ENCODE measurements at places on chromosomes 1 and 21.

- no peak for DNase-seq
Observed at GRCh38 chr21:37435120-37435519, 68.5 kb downstream of the DYRK1A start.

GRCh38 chr1:11432526-11432925 is 46.4 kb upstream of the DISP3 start:
- no peak for DNase-seq

DNA sequence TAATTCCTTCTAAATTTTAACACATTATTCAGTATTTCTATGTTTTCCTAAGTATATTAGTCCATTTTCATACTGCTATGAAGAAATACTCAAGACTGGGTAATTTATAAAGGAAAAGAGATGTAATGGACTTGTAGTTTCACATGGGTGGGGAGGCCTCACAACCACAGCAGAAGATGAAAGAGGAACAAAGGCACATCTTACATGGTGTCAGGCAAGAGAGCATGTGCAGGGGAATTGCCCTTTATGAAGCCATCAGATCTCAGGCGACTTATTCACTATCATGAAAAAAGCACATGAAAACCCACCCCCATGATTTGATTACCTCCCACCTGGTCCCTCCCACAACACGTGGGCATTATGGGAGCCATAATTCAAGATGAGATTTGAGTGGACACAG is 15.6 kb downstream of the GBP5 start:
- DNase-seq: no peak

DNA sequence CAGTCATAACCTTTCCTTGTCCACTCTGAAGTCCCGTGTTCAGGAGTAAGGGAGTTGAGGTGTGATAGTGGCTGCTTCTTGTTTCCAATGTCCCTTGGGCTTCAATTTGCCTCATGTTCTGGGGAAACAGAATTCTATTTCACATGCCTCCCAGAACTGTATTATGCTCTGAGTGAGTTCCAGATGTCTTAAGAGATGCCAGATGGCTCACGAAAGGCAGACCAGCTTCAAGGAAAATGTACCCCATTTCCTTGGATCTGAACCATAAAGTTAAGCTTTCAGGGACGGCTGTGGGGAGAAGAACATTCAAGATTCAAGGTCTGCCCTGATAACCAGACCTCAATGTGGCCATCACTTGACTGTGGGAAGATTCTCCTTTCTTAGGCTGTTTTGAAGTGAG is 42.4 kb downstream of the C1orf87 start:
- DNase-seq: no peak

GRCh38 chr1:193609592-193609991 is 423.2 kb upstream of the B3GALT2 start:
- DNase-seq: no peak

GRCh38 chr21:45302082-45303061 is 14.7 kb upstream of the POFUT2 start:
- no peak for DNase-seq

DNA sequence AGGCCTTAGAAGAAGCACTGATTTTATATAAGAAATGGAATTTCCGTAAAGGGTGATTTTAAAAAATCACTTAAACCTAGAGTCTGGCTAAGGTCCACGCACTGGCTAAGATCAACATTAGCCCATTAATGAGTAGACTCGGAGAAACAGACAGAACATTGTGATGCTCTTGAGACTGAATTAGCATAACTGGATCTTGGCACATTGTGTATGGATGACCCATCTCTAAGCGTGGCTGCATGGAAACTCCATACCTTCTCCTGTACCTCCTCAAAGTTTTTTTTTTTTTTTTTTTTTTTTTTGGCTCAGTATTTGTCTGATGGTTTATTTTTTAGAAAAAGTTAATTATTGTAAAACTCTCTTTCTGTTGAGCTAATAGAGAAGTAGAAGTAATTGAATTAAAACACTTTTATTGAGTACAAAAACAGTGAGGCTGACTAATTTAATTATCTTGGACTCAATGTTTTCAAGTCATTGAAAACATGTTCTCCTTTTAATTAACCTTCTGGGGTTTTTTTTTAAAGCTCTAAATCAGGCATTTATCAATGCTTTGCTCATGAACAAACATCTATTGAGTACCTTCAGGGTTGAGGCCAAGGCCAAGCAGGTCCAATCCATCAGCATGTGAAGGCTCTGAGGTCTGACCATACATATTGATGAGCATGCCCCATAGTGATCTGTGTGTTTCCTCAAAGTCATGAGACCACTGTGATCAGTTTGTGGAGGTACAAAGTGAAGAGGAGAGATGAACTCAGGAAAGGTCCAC is 74.0 kb downstream of the TLR5 start:
- DNase-seq: no peak

GRCh38 chr1:111515291-111516004 is 12.0 kb upstream of the ADORA3 start:
- no peak for DNase-seq

DNA sequence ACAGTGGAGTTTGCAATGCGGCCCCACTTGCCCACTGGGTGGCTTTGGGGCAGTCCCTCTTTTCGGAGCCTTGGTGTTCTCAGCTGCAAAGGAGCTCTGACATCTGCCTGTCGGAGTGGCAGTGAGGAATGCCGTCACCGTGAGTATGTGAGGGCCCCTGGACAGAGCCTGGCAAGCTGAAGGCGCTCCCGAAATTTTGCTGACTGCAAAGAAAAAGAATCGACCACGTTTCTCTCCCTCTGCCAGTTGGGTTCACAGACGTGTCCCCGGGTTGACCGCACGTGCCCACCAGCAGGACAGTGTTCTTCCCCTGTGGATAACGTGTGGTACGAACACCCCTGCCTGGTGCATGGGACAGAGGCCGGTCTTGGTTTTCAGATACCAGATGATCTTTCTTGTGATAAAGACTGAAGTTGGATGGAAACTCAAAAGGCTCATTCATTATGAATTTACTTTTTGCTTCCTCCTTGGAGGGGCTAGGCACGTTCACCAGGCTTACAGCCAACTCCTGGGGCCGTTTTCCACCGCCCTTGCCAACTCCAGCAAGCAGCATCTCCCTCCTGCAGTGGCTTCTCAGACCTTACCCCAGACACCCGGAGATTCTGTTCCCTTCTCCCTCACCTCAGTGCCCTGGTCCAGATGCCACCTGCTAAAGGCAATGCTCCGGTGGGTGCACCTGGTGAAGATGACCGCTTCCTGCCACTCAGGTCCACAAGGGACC is 29.7 kb downstream of the ECE1 start:
- no peak for DNase-seq

DNA sequence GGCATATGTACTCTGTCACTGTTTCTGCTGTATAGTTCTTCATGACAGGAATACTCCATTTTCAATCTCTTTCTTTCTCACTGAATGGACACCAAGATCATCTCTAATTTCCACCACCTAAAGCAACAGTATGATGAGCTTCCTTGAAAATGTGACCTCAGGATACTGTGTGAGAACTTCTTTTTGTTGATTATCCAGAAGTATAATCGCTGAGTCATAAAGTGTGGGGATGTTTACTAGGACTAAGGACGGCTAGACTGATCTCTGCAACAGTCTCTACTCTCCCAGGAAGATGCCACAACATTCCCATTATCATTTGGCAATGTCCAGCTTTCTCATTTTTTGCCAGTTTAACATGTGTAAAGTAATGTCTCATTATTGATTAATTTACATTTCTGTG is 70.3 kb downstream of the TNFSF18 start:
- DNase-seq: peak; percentile 80

GRCh38 chr1:7390604-7391000 is 380.5 kb upstream of the VAMP3 start:
- DNase-seq: no peak

DNA sequence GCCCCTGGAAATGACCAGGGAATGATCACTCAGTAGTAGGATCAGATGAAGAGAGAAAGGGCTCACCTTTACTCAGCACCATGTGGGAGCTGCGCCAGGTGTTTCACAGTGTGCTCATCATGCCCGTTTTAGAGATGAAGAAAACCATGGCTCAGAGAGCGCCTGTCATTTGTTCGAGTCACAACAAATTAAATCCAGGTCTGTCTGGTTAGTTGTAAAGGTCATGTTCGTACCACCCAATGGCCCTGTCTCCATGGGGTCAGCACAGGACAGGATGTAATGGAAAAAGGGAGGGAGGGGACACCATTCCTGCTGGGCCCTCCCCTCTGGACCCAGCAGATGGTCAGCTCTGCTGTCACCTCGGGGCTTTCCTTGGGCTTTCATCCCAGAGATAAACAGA is 15.2 kb downstream of the KIRREL1 start:
- DNase-seq: no peak

- peak; percentile 91 for DNase-seq
Observed at GRCh38 chr1:155167166-155168104, 5.7 kb downstream of the KRTCAP2 start.

GRCh38 chr1:116324411-116324810 is 48.6 kb upstream of the ATP1A1 start:
- no peak for DNase-seq

DNA sequence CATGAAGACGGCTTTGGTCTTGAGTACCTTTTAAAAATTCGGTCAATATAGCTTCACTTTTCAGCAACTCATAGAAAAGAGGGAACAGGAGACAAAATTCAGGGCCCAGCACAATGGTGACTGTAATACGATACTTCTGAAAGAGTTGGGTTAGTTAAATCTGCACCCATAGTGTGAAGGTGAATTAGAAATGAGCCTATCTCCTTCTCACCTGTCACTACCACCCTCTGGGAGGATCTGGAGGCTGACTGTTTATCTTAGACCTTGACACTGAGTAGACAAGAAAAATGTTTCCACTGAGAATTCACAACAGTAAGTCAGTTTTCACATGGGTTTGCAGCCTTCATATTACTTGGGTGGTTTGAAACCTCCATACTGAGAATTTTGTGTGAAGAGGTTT is 57.9 kb upstream of the HMGB4 start:
- DNase-seq: no peak

- DNase-seq: peak; percentile 1
Observed at GRCh38 chr21:25283720-25284119, 323.6 kb downstream of the MRPL39 start.

- peak; percentile 62 for DNase-seq
Observed at GRCh38 chr1:226870401-226871279, at the start of gene PSEN2. PSEN2 (plus strand) TSS chr1:226870616; CDS start chr1:226881908, 11,292 bp downstream.

- no peak for DNase-seq
Observed at GRCh38 chr1:212976586-212976985, 26.2 kb downstream of the VASH2 start.

DNA sequence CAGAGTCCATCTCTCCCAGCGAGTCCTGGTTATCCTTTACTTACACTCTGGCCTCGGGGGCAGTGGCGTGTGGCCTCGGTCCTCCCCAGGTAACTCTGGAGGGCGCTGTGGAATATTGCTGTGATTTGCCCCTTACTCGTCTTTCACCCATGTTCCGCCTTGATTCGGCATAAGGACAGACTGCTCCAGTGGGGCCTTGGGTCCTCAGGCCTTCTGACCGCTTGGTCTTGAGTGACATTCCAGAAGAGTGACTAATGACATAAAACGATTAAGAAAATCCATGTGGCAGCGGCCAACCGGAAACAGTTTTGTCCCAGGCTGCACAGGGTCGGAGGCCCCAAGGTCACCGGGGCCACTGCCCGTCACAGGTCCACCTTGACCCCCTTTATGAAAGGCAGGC is 11.0 kb downstream of the ICMT start:
- no peak for DNase-seq

DNA sequence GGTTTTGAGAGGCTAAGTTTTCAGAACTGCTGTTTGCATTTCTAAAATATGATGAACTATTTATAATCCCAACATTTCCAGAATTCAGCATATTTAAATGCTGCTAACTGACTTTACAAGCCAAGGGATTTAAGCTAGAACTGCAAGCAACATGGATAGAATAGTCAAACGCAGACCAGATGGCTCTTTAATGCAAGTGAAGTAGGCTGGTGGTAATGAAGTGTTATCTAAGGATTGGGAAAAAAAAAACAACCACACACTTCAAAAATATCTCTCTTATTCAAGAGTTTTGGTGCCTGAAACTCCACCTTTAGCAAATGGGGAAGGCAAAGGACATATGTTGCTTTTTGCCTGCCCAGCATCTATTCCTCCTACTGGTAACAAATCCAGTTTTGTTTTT is 20.9 kb upstream of the SSX2IP start:
- no peak for DNase-seq

GRCh38 chr1:224513383-224513782 is 78.8 kb upstream of the WDR26 start:
- no peak for DNase-seq

DNA sequence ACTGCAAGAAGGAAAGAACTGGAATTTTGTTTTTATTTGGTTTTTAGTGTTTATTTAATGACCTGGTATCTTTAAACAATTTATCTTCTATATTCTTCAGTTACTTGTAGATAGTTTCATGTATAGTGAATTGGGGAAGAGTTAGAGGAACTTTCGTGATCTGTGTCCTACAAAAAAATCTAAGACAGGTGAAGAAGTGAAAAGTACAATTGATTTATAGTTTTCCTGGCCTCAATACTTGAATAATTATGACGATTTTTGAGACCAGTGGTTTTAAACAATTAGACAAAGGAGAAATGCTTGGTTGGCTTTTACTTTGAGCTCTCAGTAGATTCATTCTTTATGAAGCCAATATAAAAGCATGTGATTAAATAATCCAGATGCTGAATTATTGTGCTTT is 7.5 kb downstream of the MIER1 start:
- DNase-seq: no peak

- DNase-seq: no peak
Observed at GRCh38 chr1:214473387-214473786, 78.0 kb downstream of the PTPN14 start.

DNA sequence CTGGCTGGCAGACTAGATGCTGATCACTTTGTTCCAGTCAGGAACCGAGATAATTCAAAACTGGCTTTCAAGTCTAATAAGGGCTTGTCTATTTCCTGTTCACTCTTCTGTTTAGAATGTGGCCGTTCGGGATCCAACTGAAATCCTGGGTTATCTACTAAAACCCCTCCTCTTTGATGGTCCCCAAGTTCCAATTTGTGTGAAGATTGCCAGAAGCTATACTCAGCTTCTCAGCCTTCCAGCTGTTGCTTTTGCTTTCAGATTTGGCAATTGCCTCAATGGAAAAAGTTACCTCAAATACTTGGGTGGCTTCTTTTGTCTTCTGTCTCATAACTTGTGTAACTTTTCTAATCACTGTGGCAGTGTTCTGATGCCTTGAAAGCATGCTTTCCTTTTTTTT is 43.7 kb downstream of the BTBD8 start:
- DNase-seq: no peak

GRCh38 chr1:56331892-56332567 is 247.3 kb downstream of the PLPP3 start:
- peak; percentile 21 for DNase-seq

GRCh38 chr1:52595061-52595460 is 7.1 kb upstream of the GPX7 start:
- no peak for DNase-seq

GRCh38 chr1:235079443-235080296 is 49.0 kb downstream of the TOMM20 start:
- peak; percentile 49 for DNase-seq
